Fibroblast of skin of left biceps (primary cell): ENCODE measurements at places on chromosomes 6 and 20.

GRCh38 chr6:110255211-110255750 is 75.1 kb downstream of the CDC40 start:
- DNase-seq: no peak

- no peak for DNase-seq
These were observed 35.9 kb downstream of the LY86 start for GRCh38 chr6:6624269-6624990.

DNA sequence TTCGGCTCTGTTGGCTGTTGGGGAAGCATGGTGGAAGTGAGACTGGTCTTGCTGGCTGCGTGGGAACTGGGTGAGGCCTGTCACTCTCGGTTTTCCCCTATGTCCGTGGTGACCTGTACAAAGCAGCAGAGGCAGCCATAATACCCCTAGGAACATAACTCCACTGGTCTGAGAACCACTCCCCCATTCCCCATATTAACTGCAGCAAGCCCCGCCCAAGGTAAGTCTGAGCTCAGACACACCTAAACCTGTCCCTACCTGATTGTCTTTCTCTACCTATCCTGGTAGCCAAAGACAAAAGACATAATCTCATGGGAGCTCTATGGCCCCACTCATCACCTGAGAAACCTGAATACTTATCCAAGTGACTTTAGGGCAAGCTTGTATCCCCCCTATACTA is 156.3 kb upstream of the PHACTR1 start:
- no peak for DNase-seq

DNA sequence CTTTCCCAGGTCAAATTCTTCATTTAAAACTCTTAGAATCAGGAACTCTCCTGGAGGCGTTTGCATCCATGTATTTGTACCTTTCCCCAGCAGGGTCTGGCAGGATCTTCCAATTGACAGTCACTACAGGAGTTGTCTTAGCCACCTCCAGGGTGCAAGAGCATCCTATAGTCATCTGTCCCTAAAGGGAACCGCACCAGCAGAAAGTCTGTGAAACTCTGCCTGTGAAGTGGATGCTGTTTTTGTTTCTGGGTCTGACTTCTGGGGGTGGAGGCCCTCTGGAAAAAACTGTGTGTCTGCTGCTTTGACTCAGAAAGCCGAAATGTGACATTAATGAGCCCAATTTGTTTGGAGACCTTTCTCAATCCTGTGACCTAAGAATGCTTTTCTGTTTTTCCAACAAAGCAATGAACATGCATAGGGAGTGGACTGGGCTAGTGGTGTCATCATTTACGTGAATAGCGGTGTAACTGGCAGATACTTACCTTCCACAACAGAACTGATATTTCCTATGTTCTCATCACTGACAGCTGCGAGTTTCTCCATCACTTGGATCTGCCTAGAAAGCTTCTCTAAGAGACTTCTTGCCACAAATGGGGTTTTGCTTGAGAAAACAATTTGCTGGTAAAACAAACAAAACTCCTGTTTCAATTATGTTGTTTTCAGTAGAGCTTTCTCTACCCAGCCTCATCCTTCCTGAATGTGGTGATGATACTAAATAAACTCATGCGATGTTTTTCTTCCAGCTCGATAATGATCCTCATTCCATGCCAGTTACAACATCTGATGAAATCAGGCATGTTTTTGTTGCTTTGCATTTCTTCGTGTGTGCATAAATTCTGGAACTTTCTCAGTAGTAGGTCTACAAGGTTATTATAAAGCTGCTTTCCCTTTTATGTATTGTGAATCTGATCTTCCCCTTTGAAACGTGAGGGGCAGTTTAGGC is 33.3 kb upstream of the ARMH2 start:
- no peak for DNase-seq

- DNase-seq: no peak
These were observed 135.5 kb downstream of the ZDHHC14 start for GRCh38 chr6:157516319-157517026.

DNA sequence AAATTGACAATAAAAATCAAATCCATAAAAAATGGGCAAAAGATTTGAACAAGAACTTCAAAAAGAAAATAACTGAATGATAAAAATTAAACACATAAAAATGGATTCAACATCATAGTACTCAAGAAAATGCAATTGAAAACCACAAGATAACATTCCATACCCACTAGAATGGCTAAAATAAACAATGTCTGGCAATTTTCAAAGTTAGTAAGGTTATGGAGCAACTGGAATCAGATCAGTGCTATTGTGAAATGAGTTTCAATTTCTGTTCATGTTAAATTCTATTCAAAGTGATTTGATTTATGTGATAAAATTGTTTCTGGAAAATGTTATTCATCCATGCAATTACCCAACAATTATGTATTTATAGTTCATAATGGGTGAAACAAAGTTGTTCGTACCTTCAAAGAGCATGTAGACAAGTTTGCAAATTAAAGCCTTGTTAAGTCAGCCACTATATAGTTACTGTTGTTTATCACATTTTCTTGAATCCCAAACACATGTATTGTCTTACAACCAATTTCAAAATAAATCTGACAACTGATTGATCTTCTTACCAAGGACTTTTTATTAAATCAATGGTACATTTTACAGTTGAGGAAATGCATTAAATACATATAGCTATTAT is 151.5 kb upstream of the CENPW start:
- peak; percentile 25 for DNase-seq

- DNase-seq: peak; percentile 11
These were observed 68.7 kb upstream of the KCNG1 start for GRCh38 chr20:51091406-51092195.

DNA sequence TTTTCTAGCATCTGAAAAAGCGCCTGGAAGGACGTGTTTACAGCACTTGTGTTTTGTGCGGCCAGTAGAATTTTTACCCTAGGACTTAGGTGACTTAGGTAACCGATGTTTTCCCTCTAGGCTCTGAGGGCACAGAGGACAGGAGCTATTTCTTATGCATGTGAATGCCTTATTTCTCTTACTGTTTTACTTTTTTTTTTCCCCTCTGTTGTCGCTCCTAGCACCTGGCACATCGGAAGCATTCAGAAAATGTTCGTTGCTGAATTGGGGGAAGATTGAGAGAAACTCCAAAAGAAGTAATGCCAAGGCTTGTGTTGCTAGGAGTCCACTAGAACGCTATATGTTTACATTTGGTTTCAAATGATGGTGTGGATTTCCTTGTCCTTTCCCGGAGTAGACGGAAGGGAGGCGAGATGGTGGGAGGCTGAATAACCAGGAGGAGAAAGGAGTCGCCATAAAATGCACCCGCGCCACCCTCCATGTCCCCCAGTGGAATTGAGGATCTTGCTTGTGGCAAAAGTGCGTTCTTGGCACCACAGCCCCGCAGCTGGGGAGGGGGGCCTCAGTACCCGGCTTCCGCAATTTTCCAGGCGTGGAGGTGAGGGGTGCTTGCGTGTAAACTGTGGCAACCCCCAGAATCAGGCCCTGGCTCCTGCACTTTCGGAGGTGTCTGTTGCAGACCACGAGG is 6.9 kb downstream of the OLIG3 start:
- DNase-seq: no peak

GRCh38 chr6:142356884-142357225 is 55.0 kb downstream of the ADGRG6 start:
- no peak for DNase-seq

- DNase-seq: no peak
These were observed 95.1 kb downstream of the TIAM2 start for GRCh38 chr6:155090166-155090565.

DNA sequence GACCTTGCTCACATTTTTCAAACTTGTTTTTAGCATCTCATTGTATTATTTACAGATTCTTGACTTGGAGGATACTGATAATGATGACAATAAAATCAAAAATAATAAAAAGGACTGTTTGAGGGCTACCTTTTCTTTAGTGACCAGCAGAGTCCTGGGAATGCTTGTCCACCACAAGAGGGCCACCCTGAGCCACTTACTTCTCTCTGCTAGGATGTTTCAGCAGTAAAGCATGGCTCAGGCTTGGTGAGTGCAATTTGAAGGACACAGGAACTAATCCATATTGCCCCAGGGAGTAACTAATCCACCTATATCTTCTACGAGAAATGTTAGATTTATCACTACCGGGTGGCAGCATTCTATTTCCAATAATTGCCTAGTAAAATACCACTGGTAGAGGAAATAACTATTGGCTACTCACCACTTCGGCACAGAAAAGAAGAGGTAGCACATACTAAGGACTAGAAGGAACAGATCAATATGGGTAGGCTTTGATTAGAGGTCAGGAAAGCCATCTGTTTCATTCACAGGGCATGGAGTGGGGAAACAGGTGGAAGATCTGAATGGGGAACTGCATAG is 5.8 kb upstream of the KIAA0408 start:
- DNase-seq: no peak

DNA sequence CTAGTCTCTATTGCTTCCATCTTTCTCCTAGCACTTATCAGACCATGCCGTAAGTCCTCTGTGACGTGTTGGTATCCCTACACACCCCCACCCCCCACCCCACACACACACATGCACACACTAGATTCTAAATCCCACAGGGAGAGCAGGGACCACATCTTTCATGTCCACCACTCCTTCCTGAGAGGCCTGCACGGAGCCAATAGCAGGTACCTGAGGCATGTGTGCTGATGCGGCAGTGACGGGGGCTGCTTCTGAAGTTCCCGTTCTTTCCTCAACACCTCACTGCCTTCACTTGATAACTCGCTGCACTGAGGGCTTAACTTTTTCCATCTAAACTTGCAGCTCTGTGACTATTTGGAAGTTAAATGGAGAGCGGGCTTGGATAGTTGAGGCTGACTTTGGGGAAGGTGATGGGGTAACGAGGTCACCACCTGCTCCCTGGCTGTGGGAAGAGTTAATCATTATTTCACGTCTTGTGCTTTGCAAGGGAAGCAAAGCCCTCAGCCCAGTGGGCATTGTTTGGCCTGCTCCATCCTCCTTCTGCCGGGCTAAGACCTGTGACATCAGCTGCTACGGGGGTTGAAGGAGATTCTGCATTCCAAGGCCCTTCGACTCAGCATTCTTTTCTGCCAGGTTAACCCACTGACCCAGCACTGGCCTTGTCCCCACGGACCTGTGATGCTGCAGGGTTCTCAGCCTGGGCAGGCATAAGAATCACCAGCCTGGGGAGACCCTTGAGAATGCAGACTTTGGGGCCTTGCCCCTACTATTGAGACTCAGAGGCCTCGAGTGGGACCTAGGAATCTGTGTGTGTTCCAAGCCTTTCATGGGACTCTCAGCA is 187.8 kb downstream of the ANKRD60 start:
- DNase-seq: no peak

- DNase-seq: no peak
These were observed 106.5 kb downstream of the ATP9A start for GRCh38 chr20:51661609-51662178.

- DNase-seq: no peak
These were observed 91.9 kb downstream of the PLCB4 start for GRCh38 chr20:9160757-9161156.

DNA sequence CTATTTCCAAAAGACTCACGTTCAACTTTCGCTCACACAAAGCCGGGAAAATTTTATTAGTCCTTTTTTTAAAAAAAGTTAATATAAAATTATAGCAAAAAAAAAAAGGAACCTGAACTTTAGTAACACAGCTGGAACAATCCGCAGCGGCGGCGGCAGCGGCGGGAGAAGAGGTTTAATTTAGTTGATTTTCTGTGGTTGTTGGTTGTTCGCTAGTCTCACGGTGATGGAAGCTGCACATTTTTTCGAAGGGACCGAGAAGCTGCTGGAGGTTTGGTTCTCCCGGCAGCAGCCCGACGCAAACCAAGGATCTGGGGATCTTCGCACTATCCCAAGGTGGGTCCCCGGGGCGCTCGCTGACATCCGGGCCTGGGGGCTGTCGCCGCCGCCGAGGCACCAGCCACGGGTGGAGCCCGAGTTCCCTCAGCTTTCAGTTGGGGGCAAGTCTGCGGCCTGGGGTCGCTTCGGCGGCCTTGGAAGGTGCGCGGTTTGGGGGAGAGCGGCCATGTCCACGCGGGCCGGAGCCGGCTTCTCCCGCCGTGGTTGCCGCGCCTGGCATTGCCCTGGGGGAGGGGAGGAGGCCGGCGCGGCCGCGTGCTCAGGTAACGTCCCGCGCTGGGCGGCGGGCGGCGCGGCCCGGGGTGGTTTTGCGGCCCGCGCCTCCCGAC is 429 bp downstream of the AMD1 start:
- DNase-seq: no peak

DNA sequence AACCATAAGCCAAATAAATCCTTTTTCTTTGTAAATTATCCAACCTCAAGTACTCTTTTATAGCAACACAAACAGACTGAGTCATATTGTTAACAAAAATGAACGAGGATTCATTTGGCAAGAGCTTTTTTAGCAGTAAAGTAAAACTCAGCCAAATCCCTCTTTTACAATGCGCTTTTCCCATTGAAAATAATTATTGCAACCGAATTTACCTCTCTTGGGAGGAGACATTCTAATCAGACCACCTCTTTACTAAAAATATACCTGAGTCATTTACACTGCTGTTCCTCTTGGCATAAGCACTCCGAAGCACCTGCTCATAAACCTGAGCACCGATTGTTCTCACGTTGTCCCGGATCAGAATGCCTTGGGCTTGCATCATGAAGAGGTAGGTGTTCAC is 57.4 kb downstream of the B4GALT5 start:
- DNase-seq: no peak

DNA sequence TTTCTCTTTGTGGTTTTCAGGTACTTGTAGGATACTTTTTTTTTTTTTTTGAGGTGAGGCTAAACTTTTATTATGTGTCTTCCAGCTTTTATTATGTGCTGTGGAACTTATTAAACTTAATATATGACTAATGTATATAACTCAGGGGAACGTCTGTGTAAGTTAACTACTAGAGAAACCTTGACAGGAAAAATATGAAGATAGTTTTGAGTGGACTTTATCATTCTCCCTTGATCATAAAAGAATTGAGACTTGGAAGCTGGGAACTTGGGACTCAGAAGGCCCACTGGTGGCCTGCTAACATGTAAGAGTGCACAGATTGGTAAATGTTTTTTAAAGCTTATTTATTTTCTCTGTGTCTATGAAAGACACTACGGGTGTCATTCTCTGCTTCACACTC is 73.1 kb downstream of the CARMIL1 start:
- DNase-seq: no peak

DNA sequence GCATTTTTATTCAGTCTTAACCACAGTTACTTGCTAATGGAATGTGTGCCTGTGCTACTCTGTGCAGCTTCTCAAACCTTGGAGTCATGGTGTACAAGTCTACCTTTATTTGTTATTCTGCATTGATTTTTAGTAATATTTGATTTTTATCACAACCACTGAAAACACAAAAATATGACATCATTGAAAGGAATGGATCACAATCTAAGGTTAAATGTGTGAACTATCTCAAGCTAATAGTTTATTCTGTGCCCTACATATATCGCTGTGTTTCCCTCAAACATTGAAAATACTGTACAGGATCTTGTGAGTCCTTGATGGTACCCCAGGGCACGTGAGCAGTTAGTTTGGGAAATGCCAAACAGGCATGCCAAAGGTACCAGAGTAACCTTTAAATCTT is 573.4 kb downstream of the FRK start:
- no peak for DNase-seq

DNA sequence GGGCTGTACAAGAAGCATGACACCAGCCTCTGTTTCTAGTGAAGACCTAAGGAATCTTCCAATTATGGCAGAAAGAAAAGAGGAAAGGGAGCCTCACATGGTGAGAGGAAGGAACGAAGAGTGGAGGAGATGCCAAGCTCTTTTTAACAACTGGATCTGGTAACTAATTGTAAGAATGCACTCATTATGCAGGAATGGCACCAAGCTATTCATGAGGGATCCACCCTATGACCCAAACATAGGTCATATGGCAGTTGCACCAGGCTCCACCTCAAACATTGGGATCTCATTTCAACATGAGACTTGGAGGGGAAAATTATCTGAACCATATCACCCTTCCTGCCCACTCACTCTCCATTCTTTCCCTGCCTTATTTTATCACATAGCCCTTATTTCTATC is 496.0 kb upstream of the SPTLC3 start:
- DNase-seq: no peak

- DNase-seq: no peak
These were observed 47.8 kb downstream of the ELOVL5 start for GRCh38 chr6:53300656-53301551.
